ENCODE measurements at places on chromosomes 6 and 20. TPM values are rescaled to one million over a fixed set of nuclear protein-coding genes. Genes with fewer than 3 reads are reported as not detected.

Gene RAMACL
- total RNA-seq: not detected

Gene LKAAEAR1
- total RNA-seq: not detected

Gene ANKEF1
- 9.0 TPM for total RNA-seq

- no peak overlapping the region for H3K4me3 ChIP-seq
- no peak for DNase-seq
These were observed 75.2 kb upstream of the HEY2 start for GRCh38 chr6:125674230-125674629.

- no peak for DNase-seq
- no peaks in the 10 kb centered on the region for H3K36me3 ChIP-seq
- H3K4me1 ChIP-seq: no peaks in the 10 kb centered on the region
- H3K27me3 ChIP-seq: no peaks in the 10 kb centered on the region
- H3K4me3 ChIP-seq: peak within 1 kb of the TSS; percentile 62
These were observed at the start of gene ZNF311 for GRCh38 chr6:29005183-29005885. ZNF311 (minus strand) TSS chr6:29005315; CDS start chr6:29003954, 1,361 bp downstream.

- no peak overlapping the region for H3K27ac ChIP-seq
- H3K4me1 ChIP-seq: no peaks in the 10 kb centered on the region
- no peak for DNase-seq
- no peaks in the 10 kb centered on the region for H3K36me3 ChIP-seq
- H3K4me3 ChIP-seq: no peak overlapping the region
These were observed 74.6 kb downstream of the GPX5 start for GRCh38 chr6:28600245-28600644.

DNA sequence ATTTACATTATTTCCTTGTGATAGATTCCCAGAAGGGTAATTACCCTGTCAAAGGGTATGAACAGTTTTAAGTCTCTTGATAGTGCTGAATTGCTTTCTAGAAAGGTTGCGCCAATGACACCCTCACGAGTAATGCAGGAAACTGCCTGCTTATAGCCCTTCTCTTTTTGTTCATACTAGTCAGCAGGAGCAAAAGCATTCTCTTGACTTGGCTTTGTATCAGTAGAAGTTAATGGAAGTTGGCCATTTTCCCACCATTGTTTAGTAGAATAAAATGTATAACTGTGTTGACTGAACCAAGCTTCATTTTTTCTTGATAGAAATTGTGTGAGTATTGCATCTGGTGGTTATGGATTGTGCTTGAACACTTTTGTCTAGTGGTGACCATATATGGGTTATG lies 100.1 kb downstream of the FARS2 start:
- H3K4me1 ChIP-seq: no peaks in the 10 kb centered on the region
- no peaks in the 10 kb centered on the region for H3K27me3 ChIP-seq
- no peak overlapping the region for H3K27ac ChIP-seq
- no peaks in the 10 kb centered on the region for H3K36me3 ChIP-seq
- H3K4me3 ChIP-seq: no peak overlapping the region

GRCh38 chr6:10343320-10343719 lies 71.6 kb downstream of the TFAP2A start:
- no peaks in the 10 kb centered on the region for H3K36me3 ChIP-seq
- no peak for DNase-seq
- no peak overlapping the region for H3K27ac ChIP-seq
- H3K4me1 ChIP-seq: no peaks in the 10 kb centered on the region

GRCh38 chr6:91094806-91095475 lies 508.1 kb upstream of the MAP3K7 start:
- H3K36me3 ChIP-seq: no peaks in the 10 kb centered on the region
- H3K27ac ChIP-seq: no peak overlapping the region
- no peak for DNase-seq
- no peak overlapping the region for H3K4me3 ChIP-seq

DNA sequence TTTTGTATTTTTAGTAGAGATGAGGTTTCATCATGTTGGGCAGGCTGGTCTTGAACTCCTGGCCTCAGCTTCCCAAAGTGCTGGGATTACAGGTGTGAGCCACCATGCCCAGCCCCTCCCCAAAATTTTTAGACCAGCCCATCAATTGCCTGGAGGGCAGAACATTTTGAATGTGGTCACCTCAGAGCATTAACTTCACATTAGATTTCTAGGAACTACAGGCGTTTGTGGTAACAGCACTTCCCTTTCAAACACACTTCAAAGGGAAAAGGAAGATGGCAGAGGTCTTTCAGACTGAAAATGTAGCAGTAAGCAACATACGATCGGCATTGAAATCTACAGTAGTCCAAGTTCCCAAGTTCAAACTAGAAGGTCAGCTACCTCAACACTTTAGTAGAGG lies 12.3 kb upstream of the SLA2 start:
- H3K4me1 ChIP-seq: no peaks in the 10 kb centered on the region
- no peaks in the 10 kb centered on the region for H3K27me3 ChIP-seq
- H3K27ac ChIP-seq: no peak overlapping the region

GRCh38 chr6:106379951-106380350 lies 19.4 kb downstream of the CRYBG1 start:
- no peak overlapping the region for H3K27ac ChIP-seq
- DNase-seq: no peak
- H3K27me3 ChIP-seq: no peaks in the 10 kb centered on the region
- no peaks in the 10 kb centered on the region for H3K4me1 ChIP-seq

DNA sequence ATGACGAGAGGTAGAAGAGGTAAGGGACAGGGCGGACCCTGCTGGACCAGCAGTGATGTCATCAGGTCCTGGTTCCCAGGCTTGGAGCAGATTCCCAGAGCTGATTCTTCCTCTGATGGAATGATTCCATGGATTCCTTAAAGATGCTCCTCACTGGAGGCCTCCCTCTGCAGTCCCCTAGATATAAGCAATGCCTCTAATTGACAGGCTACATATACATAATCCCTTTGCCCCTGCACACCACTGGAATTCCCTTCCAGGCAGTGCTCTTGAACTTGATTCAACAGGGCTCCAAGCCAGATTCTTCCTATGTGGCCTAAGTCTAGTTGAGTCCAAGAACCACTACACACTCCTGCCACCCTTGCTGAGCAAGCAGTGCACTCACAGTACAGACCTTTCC lies 52.3 kb upstream of the L3MBTL3 start:
- H3K27me3 ChIP-seq: no peaks in the 10 kb centered on the region
- H3K4me3 ChIP-seq: no peak overlapping the region
- no peaks in the 10 kb centered on the region for H3K4me1 ChIP-seq
- no peak overlapping the region for H3K27ac ChIP-seq
- DNase-seq: no peak
- no peaks in the 10 kb centered on the region for H3K36me3 ChIP-seq

- no peaks in the 10 kb centered on the region for H3K4me1 ChIP-seq
- no peak overlapping the region for H3K4me3 ChIP-seq
- no peaks in the 10 kb centered on the region for H3K27me3 ChIP-seq
- H3K27ac ChIP-seq: no peak overlapping the region
- no peaks in the 10 kb centered on the region for H3K36me3 ChIP-seq
These were observed 64.9 kb upstream of the HMGCLL1 start for GRCh38 chr6:55643861-55644260.
